ENCODE measurements at places on chromosomes 4 and X.

DNA sequence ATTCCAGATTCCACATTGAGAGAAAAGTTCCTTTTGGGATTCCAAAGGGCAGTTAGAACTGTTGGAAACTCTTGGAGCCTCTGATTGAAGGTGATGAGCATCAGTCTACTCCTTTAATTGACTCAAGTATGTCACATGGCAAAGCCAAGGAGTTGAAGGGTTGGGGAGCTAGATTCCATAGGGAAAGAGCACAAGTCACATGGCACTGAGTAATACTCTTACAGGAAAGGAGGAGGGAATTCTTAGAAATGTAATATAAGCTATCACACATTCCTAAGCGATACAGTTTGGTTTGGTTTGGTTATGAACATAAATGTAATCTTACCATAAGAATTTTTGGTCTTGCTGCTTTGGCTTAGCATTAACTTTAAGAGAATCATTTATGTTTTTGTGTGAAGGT, 15.7 kb downstream of the SPCS3 start:
- no peak for DNase-seq

- peak; percentile 33 for DNase-seq
Observed at GRCh38 chr4:141711211-141711610, 74.8 kb downstream of the IL15 start.

DNA sequence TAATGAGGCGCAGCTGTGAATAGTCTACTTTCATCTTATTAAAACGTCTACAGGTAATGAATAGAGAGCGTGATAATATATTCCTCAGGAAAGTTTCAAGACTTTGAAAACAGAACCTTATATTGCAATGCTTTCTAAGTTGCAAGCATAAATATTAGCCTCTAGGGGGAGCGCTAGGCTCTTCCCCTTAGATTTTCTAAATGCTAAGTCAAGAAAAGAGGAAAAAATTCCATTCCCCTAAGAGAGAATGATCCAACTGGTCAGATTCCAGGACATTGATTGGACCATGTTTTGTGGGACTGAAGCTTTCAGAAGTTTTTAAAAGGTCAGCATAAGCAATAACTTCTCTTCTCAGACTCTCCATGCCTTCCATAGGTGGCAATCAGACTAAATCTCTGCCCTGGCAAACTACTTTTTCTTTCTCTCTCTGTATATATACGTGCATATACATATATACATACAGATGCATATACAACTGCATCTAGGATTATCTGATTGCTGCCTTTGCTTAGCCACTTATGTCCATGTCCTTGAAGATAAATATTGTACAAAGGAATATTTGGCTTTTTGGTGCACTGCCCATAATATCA, 492.9 kb downstream of the INPP4B start:
- DNase-seq = peak; percentile 80

GRCh38 chrX:34300871-34301270, 168.8 kb upstream of the FAM47A start:
- peak; percentile 55 for DNase-seq

- no peak for DNase-seq
Observed at GRCh38 chrX:97539970-97540519, 656.3 kb downstream of the RPA4 start.

DNA sequence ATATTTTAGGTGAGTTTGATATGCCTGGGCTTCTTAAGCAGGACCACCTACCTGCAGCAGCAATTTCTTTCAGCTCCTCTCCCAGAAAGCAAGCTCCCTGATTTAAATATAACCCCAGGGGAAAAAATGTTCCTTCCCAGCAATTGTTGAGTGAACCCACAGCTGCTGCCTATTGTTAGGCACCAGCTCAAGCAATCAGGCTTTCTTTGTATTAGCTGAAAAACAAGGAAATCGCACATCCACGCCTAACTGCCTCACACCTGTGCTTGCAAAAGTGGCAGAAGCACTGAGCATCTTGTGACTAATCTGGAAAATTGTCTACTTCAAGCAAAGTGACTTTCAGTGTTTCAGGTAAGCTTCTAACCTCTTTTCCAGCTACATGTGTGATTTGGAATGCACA, 432.2 kb downstream of the SMARCA1 start:
- DNase-seq = no peak

GRCh38 chr4:135434936-135435335, 1233.3 kb upstream of the PABPC4L start:
- peak; percentile 1 for DNase-seq

GRCh38 chr4:77843628-77844027, 19.0 kb upstream of the MRPL1 start:
- DNase-seq = peak; percentile 61

DNA sequence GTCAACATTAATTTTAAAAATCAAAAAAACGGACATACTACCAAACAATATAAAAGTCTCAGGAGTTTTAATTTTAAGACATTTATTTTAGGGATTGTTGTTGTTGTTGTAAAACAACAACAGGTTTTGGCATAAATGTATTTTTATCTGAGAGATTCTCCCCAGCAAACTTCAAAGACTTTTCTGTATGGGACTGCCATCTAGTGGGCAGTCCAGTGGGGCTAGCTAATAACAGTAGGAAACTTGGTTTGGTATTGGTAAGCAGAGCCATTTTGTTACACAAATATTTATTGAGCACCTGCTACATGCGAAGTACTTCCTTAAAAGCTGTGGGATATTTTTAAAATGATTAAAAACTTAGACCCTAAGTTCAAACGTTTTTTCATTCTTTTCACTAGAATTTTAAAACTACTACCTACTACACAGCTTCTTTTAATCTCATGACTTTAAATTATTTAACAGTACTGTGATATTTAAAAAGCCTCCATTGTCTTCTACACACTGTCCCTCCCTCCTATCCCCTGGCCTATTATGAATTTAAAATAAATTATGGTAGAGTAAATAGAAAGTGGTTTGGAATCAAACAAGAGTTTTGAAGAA, 1028.4 kb upstream of the INTU start:
- peak; percentile 18 for DNase-seq

DNA sequence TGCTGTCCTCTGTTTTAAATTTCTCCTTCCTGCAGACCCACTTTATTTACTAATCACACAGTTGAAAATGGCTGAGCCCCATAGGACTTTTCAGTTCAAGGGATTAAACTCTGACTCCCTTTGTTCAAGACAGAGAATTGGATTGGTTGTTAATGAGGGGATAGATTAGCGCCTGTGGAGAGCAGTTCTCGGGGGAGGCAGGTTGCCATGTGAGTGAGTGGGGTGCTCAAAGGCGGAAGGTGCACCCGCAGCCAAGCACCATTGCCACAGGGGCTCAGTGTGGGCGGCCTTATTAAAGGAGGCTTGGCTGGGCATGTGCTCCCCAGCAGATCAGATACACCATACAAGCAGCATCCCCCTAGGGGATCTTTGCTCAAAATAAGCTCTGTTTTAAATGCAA, 7.9 kb upstream of the CBR4 start:
- DNase-seq = no peak

GRCh38 chr4:110032603-110033002, 119.9 kb downstream of the EGF start:
- DNase-seq = no peak

DNA sequence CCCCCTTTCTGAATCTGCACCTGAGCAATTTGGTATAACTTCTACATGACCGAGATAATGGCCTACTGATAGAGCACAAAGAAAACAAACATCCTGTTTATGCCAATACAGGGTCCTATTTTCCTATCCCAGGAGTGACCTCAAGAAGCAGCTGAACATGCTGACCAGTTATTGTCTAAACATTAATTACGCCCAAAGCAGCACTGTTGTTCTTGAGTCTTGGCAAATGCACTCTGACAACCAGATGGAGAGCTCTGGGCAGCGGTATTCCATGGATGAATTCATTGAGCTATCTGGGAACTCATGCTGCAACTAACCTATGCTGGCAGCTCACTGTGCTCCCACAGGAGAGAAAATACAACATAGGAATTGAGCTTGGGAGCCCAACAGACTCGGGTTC, 52.6 kb downstream of the PCYT1B start:
- no peak for DNase-seq

- DNase-seq = no peak
Observed at GRCh38 chrX:1531096-1531890, 5.7 kb downstream of the P2RY8 start.

GRCh38 chrX:7987160-7988012, 60.2 kb upstream of the PNPLA4 start:
- no peak for DNase-seq

- DNase-seq = peak; percentile 8
Observed at GRCh38 chrX:64975491-64975890, 759 bp downstream of the ZC4H2 start.

- DNase-seq = no peak
Observed at GRCh38 chr4:76055016-76055415, 19.1 kb upstream of the CXCL11 start.

DNA sequence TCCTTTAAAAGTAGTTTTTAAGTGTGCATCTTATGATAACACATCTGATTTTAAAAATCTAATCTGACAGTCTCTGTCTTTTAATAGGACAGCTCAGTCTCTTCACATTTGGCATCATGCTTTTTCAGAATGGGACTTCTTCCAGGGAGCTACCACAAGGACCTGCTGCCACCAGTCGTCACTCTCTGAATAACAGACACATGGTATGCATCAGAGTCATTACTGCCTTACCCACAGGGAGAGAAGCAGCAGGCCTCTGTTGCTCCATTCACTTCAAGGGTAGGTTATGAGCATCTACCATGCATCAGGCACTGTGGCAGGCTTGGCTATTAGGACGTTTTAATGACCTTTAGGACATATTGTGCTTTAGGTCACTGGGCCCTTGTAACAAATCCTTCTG, 50.0 kb upstream of the AFAP1 start:
- DNase-seq = no peak

DNA sequence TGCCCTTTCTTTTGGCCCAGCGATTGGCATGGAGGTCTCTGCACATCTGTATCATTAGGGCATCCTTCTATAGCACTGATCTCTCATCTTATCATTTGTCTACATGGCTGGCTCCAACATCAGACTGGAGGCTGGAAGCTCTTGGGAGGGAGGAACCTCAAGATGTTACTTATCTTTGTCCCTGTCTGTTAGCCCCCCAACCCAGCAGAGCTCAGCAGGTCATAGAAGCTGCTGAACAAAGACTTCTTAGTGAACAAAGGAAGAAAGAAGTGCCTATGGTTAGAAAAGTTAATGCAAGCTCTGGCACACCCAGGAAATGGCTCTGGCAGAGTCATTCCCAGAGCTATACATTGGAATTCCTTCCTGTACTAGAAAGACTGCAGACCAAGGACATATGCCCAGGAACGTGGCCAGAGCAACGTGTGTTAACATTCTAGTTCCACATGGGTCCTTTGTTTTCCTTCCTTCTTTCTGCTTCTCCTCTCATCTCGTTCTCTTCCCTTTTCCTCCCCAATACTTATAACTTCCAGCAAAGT, 74.0 kb downstream of the SEL1L3 start:
- no peak for DNase-seq

DNA sequence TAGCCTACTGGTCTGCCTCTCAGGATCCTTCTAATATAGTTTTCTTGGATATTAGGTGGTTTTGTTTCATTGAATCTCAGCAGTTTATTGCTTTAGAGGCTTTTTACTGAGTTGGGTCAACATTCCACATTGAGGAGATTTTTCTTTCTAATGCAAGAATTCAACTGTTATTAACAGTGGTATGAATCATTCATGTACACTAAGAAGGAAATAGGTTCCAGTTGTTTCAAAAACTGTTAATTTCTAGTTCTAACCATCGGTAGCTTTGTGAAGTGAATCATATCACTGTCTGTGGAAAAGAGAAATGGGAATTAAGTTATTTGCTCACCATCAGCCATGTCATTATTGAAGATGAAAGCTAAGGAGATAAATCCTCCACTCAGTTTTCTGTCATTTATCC, 331.5 kb downstream of the RPA4 start:
- DNase-seq = no peak

GRCh38 chr4:169439244-169439643, 168.5 kb upstream of the SH3RF1 start:
- DNase-seq = peak; percentile 28

GRCh38 chrX:153477364-153477857, 7.0 kb upstream of the HAUS7 start:
- no peak for DNase-seq

- no peak for DNase-seq
Observed at GRCh38 chr4:24915121-24915922, 2.5 kb upstream of the CCDC149 start.

DNA sequence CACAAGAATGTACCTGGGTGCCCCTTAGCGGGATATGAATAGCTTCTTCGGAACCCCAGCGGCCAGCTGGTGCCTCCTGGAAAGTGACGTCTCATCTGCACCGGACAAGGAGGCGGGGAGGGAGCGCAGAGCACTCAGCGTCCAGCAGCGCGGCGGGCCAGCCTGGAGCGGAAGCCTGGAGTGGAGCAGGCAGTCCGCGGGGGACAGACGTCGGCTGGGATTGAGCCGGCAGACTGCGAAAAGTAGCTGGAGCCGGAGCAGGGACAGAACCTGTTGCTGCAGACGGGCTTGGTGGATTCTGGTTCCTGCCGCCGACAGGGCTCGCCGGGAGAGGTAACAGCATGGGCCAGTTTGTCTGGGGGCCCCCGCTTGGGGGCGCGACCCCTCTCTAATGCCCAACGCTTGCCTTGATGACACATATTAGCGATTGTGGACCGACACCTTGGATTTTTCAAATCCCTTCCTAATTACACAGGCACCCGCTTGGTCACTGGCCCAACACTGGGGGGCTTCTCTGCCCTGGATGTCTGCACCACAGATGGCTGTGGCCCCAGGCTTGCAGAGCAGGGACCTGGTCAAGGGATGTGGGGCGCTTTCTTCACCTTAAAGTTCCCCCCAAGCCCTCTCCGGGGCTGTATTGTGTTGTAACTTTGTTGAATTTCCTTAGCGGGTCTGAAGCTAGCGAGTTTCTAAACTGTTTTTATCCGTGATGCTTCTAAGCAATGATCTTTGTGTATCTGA, at the start of gene NPFFR2:
NPFFR2 (plus strand) TSS at position 133 of the 741 bp plus-strand sequence. CDS start 96,592 bp downstream, outside the sequence.
- DNase-seq = peak; percentile 33

GRCh38 chrX:13165266-13166189, 121.1 kb upstream of the FAM9C start:
- DNase-seq = peak; percentile 8

GRCh38 chr4:152221816-152222516, 313.9 kb downstream of the FBXW7 start:
- no peak for DNase-seq

Data from renal cortical epithelial cell (primary cell).